AG10803 (cell line): ENCODE measurements at places on chromosomes 4 and X.

GRCh38 chrX:6120329-6120728, 108.3 kb downstream of the NLGN4X start:
- no peak for DNase-seq

GRCh38 chrX:46255046-46255445, 290.2 kb downstream of the ZNF674 start:
- peak; percentile 31 for DNase-seq

GRCh38 chr4:113987382-113987941, 8.0 kb upstream of the ARSJ start:
- peak; percentile 47 for DNase-seq

DNA sequence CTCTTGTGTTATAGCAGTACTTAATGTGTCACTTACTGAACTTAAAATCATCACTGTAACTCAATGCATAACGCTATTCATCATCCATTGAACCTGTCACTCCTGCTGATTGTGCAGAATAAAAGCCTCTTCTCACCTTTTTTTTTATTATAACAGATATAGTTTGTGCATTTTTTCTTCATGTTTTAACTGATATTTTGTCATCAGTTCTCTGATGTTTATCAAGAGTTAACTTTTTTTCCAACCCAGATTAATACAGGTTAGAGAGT, 100.4 kb downstream of the SLIT2 start:
- no peak for DNase-seq

GRCh38 chr4:177945268-177945667, 503.0 kb upstream of the AGA start:
- no peak for DNase-seq

DNA sequence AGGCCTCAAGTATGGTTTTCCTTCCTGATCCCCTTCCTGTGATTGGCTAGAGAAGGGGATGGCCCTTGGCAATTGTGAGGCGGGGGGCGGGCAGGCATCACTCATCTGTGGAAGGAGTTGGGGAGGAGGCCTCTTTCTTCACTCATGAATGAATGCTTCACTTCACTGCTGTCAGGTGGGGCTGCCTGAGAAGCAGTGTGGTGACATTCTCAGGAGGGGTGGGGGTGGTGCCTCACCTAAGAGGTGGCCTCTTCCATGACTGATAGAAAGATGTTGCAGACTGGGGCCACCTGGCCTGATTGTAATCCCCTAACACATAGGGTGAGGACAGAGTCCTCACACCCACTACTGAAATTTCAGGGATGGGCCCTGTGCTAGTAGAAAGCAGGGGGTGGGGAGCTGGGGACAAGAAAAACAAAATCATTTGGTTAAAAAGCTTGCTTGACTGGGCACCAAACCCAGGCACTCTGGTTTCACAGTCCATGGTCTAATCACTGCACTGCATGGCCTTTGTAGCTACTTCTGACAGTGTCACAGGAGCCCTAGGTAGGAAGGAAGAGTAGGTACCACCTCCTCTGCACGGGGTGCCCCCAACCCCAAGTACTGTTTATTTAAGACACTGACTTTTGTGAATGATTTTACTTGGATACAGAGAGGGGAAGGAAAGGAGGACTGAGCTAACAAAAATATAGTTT, 5.6 kb upstream of the HOPX start:
- no peak for DNase-seq

GRCh38 chr4:66805582-66805981, 739.7 kb downstream of the CENPC start:
- no peak for DNase-seq

DNA sequence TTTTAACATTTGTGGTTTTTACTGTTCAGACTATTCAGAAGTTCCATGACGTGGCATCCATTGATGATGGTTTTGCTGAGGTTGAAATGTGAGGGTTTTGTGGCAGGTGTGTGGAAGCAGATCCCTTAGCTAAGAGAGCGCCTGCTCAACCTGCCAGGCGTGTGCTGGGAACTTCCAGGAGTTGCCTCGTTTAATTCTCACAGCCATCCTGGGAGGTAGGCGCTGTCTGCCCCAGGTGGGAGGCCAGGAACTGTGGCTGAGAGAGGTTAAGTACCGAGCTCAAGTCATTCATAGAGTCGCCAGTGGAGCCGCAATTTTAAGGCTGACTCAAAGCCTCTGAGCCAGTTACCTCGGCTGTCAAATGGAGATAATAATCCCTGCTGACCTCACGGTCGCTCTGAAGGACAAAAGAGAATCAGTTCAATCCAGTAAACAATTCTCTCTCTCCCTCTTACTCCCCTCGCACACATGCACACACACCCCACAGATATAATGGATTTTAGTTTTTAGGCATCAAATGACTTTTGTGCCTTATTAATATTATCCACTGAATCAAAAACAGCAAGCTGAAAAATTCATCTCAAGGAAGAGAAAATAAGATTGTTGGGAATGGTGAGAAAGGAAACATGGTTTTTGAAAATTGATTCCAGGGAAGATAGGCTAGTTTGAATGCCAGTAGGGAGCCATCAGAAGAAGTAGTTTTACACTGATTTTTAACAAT, 171.3 kb downstream of the PTTG2 start:
- no peak for DNase-seq

GRCh38 chrX:9907645-9908387, 59.3 kb upstream of the CLDN34 start:
- no peak for DNase-seq

GRCh38 chr4:80927420-80927819, 103.1 kb upstream of the BMP3 start:
- no peak for DNase-seq

- DNase-seq, result no peak
Observed at GRCh38 chr4:8322794-8323704, 53.5 kb downstream of the HTRA3 start.

DNA sequence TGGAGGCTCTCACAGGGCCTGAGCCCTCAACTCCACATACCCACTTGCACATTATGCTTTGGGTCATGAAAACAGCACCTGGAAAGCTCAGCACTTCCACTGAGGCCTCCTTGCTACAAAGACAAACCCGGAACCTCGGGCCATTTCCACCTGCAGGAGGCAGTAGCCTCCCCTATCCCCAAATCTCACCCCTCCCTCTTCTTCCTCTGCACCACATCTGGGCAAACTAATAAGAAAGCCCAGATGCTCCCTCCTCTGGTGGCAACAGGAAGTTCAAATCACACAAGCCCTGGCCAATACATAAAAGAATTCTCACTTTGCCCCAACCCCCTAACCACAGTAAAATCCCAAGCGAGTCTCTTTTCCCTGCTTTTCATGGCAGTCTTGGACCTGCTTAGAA, 136.4 kb downstream of the MAPK10 start:
- DNase-seq, result peak; percentile 47

DNA sequence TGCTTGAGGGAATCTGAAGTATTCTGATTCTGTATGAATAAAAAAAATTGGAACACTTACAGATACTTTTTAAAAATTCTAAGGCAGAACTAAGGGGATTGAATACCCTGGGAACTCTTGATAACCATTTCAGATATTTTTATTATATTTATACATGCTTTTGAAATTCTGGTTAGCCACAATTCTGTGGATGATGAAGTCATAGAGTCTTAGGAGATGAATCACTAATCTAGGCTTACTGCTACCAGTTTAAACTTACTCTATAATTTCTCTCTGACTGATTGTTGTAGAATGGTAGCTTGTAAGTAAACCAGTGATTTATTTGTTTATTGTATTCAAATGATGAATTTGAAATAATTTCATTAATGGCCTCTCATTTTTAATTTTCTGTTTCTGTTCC, 11.4 kb upstream of the SLAIN2 start:
- DNase-seq, result peak; percentile 89

GRCh38 chr4:4480685-4481398, 61.0 kb downstream of the STX18 start:
- peak; percentile 61 for DNase-seq

DNA sequence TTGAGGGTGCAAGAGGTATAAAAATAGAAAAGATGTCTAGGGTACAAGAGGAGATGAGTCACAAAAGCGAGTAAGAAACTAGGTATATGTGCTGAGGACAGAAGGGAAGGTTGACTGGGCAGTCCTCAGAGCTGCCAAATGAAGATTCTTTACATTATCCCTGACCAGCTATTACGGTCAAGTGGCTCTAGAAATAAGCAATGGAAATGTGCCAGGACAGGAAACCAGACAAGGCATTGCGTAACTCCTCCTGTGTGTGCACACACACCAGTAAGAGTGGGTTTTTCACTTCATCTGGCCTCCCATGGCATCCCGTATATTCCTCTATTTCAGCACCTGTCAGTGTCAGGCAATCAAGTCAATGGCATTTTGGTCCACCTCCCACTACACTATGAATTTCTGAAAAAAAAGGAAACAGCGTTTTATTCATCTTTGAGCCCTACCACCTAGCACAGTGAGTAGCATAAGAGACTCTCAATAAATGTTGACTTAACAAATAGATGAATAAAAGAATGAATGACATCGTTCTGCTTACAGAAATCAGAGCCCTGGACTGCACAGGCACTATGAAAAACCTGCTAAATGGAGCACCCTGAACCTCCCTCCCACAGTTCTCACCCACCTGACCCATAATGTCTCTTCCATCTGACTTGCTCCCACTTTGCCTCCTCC, 62.6 kb upstream of the KLF3 start:
- peak; percentile 17 for DNase-seq
